ENCODE measurements at places on chromosomes 4 and X.
A peak's percentile ranks its signal among the peaks of the same experiment; 100 is the strongest.

- DNase-seq, result no peak
These were observed 8.2 kb upstream of the EFNB1 start for GRCh38 chrX:68820476-68821110.

GRCh38 chr4:26780539-26780938 is 80.1 kb upstream of the STIM2 start:
- DNase-seq, result no peak

DNA sequence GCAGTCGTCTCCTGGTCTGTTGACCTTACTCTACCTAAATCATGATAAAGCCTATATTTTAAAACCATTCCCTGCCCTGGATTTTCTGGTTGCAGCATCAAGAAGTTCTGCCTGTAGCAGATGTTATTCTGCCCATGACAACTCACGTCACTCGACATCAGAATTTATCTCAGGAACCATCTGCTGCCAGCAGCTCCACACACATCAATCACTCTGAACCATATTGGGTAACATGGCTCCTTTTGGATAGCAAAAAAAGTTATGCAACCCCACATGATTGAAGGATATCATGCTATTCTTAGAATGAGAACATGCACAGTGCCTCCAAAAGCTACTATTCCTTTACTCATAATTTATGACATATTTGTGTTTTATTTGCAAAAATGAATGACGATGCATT is 341.4 kb downstream of the DHRSX start:
- no peak for DNase-seq

DNA sequence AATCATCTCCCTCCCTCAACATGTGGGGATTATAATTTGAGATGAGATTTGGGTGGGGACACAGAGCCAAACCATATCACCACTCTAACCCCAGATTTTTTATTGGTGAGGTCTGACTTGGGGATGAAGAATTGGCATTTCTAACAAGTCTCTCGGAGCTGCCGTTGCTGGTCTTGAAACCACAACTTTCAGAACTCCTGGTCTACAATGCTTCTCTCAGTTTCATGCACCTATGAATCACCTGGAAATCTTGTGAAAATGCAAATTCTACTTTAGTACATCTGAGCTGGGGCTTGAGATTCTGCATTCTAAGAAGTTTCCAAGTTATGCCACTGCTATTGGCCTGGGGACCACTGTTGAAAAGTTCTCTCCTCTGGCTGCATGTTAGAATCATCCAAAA is 78.6 kb downstream of the PALLD start:
- no peak for DNase-seq

- no peak for DNase-seq
These were observed 482.0 kb upstream of the TENM3 start for GRCh38 chr4:181761156-181761555.

DNA sequence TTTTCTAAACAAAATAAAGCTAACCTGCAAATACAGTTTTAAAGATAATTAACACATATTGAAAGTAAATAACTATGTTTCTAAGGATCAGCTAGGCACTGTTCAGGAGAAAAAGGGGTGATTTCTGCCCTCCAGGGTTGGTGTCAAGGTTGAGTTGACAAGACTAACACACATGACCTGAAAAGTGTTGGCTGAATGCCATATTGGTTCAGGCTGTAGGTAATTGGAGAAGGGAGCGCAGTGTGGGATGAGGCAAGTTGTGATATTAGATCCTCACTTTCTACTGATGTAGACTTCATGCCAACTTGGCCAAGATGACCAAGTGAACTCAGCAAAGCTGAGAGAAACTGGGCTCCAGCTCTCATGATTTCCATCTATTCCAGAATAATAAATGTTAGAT is 42.2 kb downstream of the PPM1K start:
- DNase-seq, result no peak

DNA sequence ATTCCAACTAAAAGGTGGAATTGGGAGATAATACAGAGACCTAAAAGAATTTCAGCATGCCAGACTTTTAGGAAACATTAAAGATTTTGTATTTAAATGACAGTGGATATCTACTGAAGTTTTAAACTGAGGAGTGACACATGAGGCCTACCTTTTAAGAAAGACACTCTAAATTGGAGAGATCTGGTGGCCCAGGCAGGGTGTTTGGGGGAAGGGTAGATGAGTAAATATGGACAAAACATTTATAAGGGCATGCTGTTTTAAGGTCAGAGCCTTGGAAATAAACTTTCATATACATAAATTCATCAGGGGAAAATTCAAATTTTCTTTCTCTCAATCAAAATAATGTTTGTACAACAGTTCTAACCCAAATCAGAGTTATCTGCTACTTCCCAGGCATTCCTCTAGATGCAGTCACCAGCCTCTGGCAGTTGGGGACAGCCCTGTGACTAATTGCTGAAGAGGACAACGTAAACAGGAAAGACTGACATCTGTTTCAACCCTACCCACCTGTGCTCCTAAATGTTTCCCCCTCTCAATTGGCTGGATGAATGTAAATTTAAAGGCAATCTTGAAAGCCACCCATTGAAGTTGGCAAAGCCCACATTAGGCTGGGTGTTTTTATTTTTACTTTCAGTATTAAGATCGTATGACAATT is 1646.9 kb upstream of the ADGRL3 start:
- DNase-seq, result no peak

- DNase-seq, result no peak
These were observed 83.3 kb upstream of the KIT start for GRCh38 chr4:54574500-54574899.

DNA sequence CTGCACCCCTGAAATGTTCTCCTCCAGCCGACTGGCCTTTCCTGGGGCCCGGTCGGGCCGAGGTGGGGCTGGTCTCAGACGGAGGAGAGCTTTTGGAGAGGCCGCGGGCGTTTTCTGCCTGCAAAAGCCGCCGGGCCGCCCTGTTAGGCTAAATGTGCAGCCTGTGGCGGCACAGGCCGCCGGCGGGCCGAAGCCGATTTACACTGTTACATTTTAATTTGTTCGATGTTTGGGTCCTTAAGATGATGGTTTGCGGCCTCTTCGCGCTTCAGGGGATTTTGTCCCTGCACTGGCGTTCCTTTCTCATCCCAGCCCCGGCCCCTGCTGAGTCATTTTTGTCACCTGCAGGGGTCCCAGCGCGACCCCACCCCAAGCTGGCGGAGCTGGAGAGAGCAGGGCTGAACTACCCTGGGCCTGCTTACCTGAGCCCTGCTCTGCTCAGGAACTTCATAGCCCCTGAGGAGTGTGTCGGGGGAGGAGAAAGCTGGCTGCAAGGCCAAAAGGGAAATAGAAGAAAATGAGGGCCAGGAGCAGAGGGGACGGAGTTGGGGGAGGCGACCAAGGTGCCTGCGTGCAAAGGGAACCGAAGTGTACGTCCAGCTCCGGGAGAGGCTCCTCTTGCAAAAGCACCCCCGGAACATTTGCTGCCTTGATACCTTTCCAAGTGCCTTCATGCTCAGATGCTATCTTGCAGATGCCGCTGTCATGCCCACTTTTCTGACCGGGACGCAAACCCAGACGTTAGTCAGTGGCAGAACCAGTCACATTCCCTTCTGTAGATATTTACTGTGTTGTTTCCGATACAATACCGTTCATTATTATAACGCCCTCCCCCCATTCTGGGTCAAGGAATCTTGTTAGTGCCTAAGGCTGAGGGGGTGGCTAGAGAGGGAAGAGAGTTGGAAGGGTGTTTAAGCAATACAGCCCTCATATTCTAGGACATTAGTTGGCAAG is 977 bp upstream of the RBBP7 start:
- DNase-seq, result no peak

- DNase-seq, result no peak
These were observed 41.6 kb downstream of the LIMCH1 start for GRCh38 chr4:41579526-41579925.

DNA sequence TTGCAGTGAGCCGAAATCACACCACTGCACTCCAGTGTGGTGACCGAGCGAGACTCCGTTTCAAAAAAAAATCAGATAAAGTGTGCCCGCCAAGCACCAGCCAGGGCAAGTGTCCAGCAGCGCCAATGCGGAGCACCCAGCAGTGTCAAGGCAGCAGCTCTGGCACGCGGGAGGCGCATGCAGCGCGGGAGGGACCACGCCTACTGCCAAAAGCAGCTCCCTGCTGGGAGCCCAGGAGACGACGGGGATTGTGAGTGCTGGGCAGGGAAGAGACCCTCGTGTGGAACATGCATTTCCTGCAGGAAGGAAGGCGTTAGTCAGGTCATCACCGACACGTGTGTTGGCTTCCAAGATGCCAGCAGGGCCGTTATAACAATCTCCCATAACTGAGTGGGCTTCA is 10.4 kb downstream of the FAM53A start:
- DNase-seq, result no peak

GRCh38 chrX:47802589-47802988 is 34.1 kb upstream of the ZNF81 start:
- DNase-seq, result no peak

DNA sequence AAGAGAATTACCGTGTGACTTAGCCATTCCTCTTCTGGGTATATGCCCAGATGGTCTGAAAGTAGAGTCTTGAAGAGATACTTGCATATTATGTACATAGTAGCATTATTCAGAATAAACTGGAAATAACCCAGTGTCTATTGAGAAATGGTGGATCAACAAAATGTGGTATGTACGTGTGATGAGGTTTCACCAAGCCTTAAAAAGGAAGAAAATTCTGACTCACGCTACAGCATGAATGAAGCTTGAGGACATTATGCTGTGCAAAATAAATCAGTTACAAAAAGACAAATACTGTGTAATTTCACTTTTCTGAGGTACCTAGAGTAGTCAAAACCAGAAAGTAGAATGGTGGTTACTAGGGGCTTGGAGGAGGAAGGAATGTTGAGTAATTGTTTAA is 37.3 kb downstream of the GBA3 start:
- no peak for DNase-seq

- no peak for DNase-seq
These were observed 127.8 kb upstream of the TBL1X start for GRCh38 chrX:9337046-9337445.

- no peak for DNase-seq
These were observed 262.5 kb upstream of the HS3ST1 start for GRCh38 chr4:11691236-11691635.

GRCh38 chr4:74038425-74039314 is at the start of gene CXCL3:
Gene CXCL3, minus strand, starts transcription at chr4:74038689. Its CDS starts 78 bp downstream, at chr4:74038611.
- no peak for DNase-seq

- peak; percentile 70 for DNase-seq
These were observed at the start of gene SLC25A4 for GRCh38 chr4:185142912-185143600. Gene SLC25A4, plus strand, starts transcription at chr4:185143266. Its CDS starts 107 bp downstream, at chr4:185143373.

All from activated T-helper 1 cell treated with Interleukin-2 at 50 U/mL for 16 hours (primary cell).